ENCODE measurements at places on chromosomes 16 and 17.
A peak's percentile ranks its signal among the peaks of the same experiment; 100 is the strongest.

- DNase-seq = peak; percentile 43
Observed at GRCh38 chr17:40092581-40092980, 7.8 kb downstream of the NR1D1 start.

- no peak for DNase-seq
Observed at GRCh38 chr16:46774743-46775177, 26.6 kb upstream of the MYLK3 start.

DNA sequence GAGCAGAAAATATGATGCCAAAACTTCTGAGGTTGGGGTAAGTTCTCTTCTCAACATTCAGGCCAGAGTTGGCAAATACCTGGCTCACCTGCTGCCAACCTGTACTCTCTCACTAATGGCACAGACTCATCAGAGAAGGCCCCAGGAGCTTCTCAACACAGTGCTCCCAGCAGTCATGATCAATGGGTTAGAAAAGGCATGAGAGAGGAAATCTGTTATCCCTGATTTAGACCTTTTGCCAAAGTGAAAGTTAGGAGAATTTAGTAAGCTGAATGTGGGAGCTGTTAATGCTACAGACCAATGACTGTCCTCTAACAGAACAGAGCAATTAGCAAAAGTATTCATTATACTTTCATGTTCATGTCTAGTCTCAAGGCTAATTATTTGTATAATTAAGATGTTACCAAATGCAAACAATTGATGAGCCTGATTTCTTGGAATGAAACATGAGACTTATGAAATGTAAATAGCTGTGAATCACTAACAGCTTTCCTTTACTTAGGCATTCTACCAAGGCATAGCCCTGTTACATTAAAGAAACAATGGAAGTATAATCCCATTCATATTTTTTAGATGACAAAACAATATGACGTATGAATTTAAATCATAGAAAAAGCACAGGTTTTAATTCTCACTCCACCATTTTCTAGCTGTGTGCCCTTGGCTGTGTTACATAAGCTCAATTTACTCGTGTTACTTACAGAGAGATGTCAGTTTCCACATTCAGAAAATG, 68.7 kb upstream of the MARCHF10 start:
- DNase-seq = no peak

DNA sequence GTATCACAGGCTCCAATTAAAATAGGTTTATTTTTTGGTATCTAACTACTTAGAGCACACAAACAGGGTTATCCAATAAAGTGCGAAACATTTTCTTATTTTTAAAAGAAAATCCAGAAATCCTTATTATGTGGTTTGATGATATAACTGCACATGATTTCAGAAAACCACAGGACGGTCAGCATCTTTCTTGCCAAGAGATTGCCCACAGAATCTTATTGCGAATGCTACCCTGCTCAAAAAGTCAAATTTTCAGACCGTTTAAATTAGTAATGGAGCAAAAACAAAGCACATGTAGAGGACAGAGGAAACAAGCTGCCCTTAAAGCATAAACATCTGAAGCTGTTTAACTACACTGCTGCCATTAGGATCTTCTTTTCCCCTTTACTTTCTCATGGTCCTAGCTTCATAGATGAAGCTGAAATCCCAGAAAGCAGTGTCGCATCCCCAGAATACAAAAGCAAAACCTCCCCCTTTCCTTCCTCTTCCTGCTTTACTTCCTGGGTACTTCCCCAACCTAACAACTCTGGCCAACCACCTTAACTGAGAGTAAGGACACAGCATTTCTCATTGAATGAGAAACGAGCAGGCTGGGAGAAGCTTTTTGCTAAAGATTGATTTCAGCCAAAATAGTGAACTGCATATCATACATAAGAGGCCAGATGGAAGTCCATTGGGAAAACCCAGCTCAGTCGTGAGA, 43.7 kb downstream of the CMTM4 start:
- no peak for DNase-seq

DNA sequence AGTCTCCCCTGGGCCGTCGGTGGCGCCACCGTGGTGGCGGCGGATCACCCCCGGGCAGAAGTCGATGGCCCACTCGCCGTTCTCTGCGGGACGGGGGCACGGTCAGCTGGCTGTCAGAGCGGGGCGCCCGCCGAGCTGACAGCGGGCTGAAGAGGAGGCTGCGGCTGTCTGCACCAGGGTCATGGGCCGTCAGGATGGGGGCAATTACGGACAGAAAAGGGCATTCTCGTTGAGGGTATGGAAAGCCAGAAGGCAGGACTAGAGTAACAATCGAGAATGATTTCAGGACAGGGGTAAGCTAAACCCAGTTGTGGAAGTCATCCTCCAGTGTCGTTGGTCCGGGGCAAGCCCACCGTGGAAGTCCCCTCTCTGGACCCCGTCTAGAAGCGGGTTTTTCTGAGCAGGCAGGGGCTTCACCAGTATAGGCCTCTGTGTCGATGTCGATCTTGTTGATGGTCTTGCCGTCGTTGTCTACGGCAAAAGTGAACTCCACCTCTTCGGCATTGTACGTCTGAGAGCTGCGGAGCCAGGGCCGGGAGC, 1.7 kb downstream of the CHRNE start:
- DNase-seq = no peak

DNA sequence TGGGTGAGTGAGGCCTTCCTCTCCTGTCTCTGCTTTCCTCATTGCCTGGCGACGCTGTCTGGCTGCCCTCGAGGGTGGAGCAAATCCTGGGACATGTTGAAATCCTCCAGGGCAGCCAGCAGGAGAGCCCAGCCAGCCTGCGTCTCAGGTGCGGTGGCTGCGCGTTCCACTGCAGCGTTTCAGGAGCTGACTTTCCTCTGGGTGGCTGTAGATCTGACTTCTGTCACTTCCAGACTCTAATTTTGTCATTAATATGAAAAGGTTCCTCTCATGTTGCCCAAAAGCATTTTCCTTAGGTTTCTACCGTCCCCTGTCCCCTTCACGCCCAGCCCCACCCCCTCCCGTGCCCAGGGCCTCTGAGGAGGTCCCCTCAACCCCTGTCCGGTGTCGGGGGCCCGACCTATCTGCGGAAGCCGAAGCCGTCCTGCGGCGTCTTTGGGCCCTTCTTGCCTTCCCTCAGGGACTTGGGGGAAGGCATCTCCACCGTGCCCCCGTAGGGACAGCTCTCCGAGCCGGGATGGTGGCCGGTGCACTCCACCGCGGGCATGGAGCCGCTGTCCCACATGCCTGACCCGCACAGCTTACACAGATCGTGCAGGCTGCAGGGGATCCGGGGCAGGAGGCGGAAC, 95.1 kb downstream of the TBC1D16 start:
- DNase-seq = no peak

DNA sequence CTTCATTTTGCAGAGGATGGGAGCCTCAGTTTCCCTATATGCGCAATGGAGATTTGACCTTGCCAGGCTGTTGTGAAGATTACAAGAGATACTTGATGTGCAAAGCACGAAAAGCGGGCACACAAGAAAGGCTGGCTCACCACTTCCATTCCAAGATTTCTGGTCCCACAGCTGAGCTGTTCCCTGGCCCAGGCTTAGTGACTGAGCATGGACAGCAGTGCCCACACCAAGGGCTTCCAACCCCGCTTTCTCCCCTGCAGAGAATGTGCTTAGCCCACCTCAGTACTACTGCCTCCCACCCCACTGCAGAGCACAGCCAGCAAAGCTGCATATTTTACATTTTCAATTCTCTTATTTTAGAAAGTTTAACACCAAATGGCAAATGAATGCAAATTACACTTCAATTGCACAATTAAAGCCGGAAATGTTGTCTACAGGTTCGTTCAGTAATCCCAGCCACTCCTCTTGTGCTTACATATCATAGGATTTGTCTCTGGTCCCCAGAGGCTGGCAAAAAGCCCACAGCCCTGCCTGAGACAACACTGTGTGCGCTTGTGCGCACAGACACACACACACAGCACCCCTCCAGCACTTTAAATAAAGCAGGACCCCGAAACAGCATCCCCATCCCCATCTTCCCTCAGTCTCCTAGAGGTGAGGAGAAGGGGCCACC, 51.8 kb downstream of the VAC14 start:
- DNase-seq = no peak

DNA sequence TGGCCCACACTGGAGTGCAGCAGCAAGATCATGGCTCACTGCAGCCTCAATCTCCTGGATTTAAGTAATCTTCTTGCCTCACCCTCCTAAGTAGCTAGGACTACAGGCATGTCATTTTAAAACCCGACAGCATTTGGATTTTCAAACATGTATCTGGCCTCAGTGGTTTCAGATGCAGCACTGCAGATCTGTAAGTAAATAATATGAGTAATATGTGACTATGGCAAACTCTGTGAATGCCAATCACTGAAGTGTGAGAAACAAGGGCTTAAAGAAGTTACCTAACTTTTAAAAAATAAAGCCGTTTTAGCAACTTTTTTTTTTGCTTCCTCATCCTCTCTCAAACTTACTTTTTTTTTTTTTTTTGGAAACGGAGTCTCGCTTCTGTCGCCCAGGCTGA, 11.9 kb downstream of the CEP20 start:
- no peak for DNase-seq

GRCh38 chr16:2428051-2428783, 1.0 kb upstream of the CCNF start:
- DNase-seq = peak; percentile 39

GRCh38 chr16:14549789-14550153, 80.3 kb downstream of the PARN start:
- DNase-seq = no peak

DNA sequence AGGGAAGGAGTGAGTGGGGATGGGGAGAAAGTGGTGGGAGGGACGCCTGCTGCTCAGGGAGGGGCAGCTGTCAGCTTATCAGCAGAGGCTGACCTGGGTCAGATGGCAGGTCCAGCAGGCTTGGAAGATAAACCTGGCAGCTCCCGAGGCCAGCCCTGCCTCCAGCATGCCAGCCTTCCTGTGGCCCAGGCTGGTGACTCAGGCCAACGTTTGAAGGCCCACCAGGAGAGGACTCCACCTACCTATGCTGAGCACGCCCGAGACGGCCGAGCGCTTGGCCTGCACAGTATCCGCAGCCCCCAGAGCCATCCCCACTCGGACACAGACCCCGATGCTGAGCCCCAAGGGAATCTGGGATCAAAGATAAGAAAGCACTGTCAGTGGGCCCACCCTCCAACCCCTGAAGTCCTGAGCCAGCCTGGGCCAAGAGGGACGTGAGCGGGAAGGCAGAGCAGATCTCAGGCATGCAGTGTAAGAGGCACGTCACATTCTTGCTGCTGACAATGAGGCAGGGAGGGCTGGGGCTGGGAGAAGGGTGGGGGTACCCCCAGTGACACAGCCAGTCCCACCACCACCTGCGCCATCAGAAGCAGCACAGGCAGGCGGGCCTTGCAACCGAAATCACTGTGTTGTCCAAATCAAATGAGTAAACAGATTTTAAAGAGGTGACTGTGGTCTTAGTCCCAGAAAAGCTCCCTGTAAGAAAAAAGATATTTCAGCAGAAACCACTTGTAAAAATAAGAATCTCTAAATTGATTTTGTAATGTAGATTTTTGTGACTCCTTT, 12.4 kb downstream of the SLC47A2 start:
- peak; percentile 48 for DNase-seq

GRCh38 chr16:58016840-58017446, 8.6 kb upstream of the MMP15 start:
- no peak for DNase-seq

DNA sequence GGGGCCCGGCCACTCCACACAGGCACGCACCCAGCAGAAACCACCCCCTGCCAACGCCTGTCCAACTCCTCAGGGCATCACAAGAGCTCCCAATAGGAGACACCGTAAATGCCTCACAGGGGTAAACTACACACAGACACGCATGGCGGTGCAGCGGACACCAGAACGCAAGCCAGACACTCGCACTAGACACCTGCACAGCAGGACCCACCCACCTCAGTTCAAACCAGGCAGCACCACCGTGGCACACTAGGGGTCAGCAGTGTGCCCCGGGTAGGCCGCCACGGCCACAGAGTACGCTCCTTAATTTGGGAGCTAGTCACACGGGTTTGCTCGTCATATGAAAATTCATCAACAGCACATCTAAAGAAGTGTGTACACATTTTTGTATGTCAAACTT, 3.4 kb downstream of the SLC38A10 start:
- peak; percentile 60 for DNase-seq

DNA sequence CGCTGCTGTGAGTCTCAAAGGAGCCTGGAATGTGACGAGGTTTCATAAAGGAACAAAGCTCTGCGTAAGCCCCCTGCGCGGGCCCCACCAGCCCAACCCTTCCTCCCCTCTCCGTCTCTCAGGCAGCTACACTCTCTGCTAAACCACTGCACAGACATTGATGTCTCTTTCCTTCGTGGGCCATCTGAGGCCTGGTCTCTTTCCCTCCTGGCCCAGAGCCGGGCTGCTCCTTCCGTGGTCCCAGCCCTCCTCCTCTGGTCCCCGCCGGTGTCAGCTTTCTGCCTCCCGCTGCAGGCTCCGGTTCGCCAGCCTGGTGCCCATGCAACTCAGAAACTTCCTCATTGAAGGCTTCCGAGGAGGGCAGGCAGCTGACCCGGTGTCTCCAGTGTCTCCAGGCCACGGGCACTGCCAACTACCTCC, 7.4 kb downstream of the SCARF1 start:
- DNase-seq = no peak

DNA sequence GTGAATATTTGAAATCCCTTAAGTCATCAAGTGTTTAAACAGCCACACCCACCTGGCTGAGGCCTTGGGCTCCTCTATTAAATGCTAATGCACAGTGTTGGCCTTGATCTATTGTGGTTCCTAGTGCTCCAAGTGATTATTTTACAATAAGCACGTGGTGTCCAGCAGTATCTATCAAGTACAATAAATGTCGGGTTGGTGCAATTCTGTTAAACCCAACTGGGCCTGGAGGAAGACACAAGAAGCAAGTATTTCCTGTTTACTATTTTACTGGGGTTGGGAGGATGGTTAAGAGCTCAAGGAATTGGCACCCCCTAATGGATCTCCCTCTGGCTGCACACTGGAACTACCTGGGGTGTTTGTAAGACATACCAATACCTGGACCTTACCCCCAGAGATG, 72.1 kb upstream of the HNF1B start:
- DNase-seq = no peak

DNA sequence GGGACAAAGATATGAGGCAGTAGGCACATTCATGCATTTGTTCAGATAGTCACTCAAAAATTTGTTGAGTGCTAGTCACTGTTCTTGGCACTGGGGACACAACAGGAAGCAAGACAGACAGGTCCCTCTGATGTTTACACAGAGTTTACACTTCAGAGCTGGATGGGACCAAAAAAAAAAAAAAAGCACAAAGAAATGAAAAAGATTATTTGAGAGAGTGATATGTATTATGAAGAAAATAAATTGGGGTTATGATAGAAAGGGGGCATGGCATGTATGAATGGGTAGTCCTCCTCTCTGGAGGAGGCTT, 3.5 kb upstream of the YPEL2 start:
- DNase-seq = no peak

DNA sequence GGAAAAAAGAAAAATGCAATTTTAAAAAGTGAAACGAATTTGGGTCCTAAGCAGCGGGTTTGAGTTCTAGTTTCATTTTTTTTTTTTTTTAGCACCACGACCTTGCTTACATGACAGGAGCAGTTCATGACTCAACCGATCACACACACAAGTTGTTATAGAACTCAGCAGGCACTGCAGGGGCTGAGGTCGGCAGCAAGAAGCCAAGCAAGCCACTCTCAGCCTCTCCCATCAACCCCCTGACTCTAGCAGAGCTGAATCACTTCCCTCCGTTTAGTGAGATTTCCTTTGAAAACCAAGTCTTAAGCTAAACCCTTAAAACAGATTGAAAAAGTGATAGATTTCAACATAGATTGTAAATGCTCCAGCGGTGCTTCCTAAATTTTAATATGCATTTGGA, 520.8 kb downstream of the HAPSTR1 start:
- no peak for DNase-seq

- DNase-seq = no peak
Observed at GRCh38 chr17:81635973-81636504, 873 bp downstream of the NPLOC4 start.
